ENCODE measurements at places on chromosomes 16 and 17.
A peak's percentile ranks its signal among the peaks of the same experiment; 100 is the strongest.

DNA sequence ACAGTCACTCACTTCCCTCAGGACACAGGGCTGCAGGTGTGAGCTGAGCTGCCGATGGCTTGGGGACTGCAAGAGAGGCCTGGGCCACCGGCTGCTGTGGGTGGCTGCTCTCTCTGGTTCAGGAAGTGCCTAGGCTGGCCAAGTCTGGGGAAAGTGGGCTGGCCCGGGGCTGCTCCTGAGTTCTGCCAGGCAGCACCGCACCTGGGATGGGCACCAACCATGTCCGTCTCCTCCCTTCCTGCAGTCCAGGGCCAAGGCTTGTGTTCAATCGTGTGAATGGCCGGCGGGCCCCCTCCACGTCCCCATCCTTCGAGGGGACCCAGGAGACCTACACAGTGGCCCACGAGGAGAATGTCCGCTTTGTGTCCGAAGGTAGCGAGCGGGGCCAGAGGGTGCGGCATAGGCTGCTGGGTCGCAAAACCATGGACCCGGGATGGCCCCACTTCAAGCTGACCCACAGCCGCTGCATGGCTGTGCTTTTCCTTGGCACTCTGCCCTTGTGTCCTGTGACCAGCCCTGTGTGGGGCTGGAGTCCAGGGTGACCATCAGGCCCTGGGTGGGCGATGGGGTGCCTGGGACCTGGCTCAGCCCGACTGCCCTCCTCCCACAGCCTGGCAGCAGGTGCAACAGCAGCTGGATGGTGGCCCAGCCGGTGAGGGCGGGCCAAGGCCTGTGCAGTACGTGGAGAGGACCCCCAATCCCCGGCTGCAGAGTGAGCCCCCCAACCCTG, 1.8 kb upstream of the WDR90 start:
- no peak for DNase-seq

- DNase-seq = peak; percentile 38
These were observed 14.4 kb upstream of the CDIPT start for GRCh38 chr16:29877266-29877961.

DNA sequence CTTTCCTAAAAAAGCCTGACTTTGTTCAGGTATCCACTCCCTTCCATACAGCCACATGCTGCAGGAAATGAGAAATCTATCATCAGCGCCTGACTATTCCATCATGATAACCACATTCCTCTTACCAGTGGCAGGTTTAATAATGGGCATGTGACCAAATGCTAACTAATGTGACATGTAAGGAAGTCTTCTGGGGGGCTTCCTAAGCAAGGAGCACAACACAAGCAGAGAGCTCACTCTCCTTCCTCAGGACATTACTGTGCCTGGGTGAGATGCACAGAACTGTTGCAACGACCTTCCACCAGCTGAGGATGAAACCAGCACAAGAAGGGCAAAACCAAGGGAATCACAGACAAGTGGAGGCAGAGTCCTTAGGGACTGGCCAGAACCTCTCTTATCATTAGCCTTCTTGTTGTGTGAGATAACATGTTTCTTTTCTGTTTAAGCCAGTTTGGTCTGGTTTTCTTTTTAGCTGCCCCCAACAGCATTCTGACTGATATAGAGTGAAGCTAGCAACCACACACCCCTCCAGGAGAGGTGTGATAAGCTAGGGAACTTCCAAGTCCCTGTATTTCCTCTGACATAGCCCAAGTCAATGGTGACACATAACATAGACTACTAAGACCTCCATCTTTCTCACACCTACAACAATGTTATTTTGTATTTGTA, 16.9 kb downstream of the MYO1D start:
- no peak for DNase-seq

DNA sequence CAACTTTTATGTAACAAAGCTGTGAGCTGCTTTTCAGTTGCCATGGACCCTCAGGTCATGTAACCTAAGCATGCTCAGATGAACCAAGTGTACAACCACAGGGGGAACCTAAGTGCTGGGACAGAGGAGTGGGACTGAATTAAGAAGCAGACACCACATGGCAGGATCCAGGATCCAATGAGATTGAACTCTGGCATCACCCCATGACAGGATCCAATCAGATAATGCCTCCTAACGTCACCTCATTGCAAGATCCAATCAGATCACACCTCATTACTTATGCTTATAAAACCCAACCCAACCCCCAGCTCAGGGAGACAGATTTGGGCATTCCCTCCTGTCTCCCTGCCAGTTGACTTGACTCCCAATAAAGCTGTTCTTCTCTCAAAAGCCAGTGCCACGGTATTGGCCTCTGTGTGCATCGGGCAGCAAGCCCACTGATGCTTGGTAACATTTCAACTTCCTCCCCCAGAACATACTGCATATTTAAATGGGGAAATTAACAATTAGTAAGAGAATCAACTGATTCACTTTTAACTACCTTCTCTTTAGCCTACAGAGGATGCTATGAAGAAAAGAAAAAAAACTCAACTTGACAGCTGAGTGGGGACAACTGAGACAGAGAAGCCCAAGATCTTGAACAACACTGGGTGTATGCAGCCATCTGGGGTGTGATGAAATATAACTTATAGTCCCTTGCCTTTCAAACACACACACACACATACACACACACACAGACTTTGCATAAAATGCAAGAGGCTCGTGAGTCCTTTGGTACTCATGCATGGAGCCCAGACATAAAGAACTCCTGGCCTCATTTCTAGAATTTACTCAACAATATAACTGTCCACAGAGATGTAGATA, 148.4 kb downstream of the SLC39A11 start:
- DNase-seq = no peak

DNA sequence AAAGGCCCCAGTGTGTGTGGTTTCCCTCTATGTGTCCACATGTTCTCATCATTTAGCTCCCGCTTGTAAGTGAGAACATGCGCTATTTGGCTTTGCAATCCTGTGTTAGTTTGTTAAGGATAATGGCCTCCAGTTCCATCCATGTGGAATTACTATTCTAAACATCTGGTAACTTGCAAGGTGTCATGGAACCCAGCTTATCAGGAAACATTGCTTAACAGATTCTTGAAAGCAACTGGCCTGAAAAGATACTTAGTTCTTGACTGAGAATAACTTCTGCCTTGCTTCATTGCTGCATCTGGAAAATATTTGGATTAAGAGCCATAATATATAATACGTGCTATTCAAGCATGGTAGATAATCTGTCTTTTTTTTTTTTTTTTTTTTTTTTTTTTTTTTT, 27.8 kb downstream of the PAFAH1B1 start:
- DNase-seq = no peak

DNA sequence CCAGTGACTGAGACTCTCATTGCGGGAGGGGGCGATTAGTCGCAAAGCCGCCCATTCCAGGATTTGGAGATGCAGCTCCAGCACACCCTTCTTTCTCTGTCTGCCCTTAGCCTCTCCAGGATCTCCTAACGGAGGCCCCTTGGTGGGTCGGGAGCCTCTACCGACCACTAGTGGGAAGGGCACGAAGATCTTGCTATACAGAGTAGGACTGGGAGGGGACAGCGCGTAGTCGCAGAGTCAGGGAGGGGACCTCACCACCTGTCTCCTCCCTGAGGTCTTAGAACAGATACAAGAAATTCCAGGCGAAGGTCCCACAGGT, 588 bp upstream of the SMTNL2 start:
- DNase-seq = peak; percentile 61

DNA sequence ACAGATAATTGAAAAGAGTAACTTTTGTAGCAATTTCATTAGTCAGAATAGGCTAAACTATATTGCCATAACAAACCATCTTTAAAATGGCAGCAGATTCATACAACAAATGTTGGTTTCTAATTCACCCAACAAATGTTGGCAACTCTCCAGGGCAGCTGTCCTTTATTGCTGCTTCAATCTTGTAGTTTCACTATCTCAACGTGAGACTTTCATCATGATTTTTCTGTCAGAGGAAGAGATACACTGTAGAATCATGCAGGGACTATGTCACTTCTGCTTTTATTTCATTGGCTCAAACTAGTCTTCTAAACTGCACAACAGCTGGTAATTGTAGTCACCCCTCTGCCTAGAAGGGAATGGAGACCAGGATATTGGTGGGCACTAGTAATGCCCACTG, 174.2 kb downstream of the TANC2 start:
- no peak for DNase-seq

- no peak for DNase-seq
These were observed 146.5 kb downstream of the RGS9 start for GRCh38 chr17:65283704-65284103.

DNA sequence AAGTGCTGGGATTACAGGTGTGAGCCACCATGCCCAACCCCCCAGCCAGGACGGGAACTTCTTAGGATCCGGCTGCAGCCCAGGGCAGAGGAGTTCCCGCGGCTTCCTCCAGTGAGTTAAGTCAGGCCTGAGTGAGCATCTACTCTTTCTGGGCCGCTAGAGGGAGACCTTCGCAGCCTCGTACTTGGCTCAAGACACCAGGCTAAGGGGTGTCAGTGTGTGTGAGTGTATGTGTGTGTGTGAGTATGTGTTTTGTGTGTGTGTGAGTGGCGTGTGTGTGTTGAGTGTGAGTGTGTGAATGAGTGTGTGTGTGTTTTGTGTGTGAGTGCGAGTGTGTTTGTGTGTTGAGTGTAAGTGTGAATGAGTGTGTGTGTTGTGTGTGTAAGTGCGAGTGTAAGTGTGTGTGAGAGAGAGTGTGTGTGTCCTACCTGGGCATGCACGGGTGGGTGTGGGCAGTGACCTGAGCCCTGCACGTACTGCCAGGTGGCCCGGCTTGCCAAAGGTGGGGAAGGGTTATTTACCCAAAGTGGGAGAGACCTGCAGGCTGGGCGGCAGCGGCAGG, 58.5 kb downstream of the TMEM235 start:
- DNase-seq = peak; percentile 78

GRCh38 chr16:66869424-66869823, 10.9 kb upstream of the PDP2 start:
- no peak for DNase-seq

DNA sequence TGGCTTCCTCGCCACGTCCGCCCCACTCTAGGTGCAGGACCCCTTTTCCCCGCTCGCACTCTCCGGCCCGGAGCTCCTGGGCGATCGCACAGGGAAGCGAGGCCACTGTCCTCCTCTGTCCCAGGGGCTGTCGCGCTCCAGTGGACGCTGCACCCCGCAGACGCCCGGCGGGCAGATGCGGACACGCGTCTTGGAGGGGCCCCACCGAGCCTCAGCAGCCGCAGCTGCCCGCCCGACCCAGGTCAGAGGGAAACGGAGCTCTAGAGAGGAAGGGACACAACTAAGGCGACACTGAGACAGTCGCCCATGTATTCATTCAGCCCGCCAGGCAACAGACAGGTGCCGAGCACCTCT, 726 bp upstream of the SLC13A5 start:
- no peak for DNase-seq

- DNase-seq = no peak
These were observed 2.9 kb upstream of the MT1M start for GRCh38 chr16:56629531-56629930.

DNA sequence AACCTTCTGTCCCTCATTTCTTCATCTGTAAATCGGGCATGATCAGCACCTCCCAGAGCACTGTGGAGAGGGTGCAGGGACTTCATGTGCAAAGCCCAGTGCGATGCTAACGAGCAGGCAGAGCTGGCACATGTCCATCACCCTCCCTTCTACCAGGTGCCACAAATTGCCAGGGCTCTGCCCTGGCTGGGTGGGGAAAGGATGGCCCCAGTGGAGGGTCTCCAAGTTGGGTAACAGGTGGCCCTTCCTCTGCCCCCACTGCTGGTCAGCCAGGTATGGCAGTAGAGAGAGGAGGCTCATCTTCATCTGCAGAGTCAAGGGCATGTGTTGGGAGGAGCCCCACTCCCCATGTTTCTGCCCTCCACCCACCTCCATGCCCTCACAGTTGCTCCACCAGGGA, 61.5 kb upstream of the CDH5 start:
- no peak for DNase-seq

DNA sequence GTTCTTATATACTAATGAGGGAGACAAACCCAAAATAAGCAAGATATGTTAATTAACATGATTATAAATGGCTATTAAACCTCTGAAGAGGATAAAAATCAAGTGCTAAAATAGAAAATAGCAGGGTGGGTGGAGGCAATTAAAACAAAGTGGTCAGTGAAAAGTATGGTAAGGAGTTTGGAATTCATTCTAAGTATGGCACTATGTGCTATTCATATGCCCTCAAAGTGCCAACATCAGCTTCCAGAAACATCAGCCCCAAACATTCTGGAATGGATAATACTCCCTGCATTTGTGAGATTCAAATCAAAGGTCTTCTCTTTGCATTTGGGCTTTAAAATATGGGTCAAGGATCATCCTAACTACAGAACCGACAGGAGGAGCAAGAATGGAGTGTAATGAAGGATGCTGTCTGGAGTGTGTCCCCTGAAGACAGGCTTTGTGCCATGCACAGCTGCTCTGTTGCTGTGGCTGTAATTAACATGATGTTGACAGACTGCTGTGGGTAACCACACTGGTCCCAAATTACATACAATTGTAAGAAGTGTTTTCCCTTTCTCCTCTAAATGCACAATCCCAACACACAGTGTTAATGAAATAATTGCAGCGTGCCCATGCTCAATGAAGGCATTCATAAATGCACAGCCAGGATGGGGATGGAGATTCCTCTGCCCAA, 93.1 kb downstream of the VAT1L start:
- DNase-seq = no peak

DNA sequence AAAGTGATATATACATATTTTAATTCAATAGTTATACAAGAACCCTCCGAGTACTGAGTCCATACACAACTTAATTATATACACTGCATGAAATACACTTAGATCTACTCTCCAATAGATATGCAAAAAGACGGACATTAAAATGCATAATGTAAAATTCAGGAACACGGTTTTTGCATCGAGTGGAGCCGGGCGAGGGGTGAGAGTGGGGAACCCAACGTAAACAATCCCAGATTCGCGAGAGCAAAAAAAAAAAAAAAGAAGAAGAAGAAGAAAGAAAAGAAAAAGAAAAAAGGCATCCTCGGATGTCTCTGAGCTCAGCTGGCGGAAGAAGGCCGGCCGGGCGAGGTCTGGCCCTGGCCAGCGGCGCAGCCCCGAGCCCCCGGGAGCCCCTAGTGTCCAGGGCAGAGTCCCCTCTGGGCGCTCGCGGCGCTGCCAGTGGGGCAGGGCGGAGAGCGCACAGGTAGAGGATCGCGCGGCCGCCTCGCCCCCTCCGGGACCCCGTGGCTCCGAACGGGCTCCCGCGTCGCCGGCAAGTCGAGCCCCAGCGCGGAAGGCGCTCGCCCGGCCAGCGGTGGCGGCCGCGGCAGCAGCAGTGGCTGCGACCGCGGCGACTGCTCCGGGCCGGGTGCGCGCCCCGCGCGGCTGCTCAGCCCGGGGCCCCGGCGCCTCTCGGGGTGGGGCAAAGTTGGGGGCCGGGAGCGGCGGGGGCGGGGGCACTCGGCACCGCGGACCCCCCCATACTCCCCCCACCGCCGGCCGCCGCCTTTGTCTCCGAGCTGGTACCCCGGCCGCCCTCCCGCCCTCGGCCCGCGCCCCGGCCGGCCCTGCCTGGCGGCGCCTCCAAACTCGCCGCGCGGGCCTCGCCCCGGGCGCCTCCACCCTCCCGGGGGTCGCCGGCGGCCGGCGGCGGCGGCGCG, 9.6 kb upstream of the ZFHX3 start:
- peak; percentile 71 for DNase-seq

GRCh38 chr16:66551348-66551759, 1.0 kb upstream of the CKLF start:
- no peak for DNase-seq

GRCh38 chr16:89510526-89510925, 2.3 kb downstream of the SPG7 start:
- DNase-seq = no peak

Data from left ventricle myocardium superior (tissue), 1 donor.